ENCODE measurements at places on chromosomes 1 and 21.

DNA sequence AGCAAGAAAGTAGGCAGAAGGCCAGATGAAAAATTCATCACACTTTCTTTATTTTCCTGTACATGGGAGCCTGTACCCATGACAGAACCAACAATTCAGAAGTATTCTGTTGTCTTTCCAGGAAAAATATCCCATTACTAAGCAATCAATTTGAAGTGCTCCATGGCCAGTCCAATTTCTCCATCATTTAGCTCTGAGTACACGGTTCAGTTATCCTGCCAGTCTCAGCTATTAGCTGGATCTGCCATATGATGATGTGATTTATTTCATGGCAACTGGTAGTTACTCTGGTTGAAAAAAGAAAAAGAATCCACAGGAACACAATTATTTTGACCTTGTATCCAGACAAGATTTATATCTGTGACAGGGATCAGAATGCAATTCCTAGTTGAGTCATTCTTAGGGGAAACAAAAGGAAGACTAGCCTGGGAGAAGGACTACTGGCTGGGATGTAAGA, 70.6 kb upstream of the GORAB start:
- DNase-seq: no peak

DNA sequence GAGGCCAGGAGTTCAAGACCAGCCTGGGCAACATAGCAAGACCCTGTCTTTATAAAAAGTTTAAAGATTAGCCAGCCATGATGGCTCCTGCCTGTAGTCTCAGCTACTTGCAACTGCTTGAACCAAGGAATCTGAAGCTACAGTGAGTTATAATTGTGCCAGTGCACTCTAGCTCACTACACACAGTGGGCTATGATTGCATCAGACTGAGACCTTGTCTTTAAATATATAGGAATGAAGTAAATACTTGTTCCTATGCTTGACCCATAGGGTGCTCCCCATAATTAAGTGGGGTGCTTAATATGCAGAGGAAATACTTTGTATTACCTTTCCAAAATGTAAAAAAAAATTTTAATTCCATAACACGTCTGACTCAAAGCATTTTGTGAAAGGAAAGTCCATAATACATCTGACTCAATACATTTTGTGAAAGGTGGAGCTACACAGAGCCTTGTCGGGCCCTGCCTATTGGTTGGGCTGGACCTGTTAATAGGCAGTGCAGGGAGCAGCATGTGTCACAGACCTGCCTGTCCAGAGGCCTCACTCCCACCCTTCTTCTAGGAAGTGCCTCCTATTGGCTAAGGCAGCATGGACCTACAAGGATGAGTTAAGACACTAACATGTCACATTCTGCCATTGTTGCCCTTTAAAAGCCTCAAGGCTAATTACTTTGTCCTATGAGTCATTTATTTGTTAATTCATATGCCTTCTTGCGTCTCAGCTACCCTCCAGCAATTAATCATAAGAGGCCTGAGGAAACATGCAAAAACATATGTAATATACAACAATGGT, 33.6 kb downstream of the CD58 start:
- no peak for DNase-seq

DNA sequence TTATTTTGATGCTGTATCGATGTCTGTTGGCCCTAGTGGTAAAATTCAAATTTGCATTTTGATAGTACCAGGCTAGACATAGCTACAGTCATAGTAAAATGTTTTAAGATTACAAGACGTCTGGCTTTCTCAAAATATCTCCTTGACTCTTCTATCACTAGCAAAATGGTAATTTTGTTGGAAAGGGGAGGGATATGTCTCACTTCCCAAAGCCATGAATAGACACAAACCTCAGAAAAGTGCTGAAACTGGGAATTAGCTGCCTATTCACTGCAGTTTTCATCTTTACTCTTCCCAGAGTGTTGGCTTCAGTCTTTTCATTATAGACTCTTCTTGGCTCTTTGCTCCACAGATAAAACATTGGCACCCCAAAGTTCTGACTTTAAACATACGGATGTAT, 1009.9 kb downstream of the ADGRL2 start:
- DNase-seq: no peak

DNA sequence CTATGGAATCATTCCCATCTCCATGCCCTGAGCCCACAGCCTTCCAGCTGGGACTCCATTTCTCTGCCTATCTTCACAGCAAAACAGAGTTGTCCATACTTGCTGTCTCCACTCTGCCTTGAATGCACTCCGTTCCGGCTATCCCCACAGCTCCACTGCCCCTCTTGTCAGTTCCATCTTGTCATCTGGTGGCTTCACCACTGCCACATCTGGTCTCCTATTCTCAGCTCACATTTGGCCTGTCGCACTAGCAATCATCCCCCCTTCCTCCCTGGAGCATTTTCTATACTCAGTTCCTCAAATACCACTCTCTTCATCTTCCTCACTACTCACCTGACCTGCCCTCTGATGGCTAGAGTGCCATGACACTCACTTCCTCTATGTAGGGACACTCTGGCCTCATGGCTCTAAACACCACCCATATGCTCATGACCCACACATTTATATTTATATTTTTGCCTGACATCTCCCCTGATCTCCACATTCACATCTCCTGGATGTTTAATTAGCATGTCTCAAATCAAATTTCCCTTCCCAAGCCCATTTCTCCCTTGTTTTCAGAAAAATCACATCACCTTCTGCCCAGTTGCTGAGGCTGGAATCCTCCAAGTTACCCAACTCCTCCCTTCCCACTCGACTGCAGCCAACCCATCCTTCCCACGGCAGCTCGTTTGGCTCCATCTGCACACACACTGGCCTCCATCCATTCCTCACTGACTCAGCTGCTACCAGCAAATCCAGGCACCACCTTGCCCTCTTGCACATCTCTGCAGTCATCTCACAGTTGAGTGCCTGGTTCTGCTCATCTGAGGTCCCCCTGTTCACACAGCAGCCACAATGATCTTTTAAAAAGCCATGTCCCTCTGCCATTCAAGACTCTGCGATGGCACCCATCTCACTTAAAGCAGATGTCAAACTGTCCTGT, 6.1 kb downstream of the ZNF692 start:
- no peak for DNase-seq

GRCh38 chr1:160607011-160607671, 27.8 kb upstream of the CD84 start:
- DNase-seq: peak; percentile 41

DNA sequence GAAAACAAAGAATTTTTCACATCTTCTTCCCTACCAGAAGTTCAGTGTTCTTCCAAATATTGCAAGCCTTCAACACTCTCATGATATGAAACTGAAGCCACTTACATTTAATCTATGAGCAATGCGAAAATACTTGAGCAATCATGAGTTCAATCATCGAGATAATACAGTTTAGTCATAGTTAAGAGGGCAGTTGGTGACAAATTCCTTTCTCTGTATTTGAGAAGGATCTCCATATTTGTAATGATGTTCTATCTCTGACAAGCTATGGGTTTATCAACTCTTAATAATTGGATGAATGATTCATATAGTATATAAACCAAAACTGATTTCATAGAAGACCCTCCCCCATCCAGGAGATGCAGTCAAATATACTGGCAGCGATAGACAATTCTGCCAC, 29.7 kb upstream of the PYHIN1 start:
- no peak for DNase-seq

DNA sequence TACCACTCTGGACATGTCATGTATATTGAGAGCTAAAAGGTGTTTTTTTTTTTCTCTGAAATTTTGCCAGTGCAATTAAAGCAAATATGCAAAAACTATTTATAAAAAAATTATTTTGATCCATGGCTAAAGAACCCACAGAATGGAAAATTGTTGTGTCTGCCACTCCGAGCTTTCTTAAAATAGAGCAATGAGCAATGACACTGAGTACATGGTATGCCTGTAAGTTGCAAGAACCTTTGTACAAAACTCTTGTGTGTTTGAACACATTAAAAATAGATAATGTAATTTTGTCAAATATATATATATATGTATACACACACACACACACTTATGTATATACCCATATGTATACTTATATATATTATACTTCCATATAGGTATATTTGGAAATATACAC, 1530.9 kb upstream of the B3GALT2 start:
- no peak for DNase-seq

DNA sequence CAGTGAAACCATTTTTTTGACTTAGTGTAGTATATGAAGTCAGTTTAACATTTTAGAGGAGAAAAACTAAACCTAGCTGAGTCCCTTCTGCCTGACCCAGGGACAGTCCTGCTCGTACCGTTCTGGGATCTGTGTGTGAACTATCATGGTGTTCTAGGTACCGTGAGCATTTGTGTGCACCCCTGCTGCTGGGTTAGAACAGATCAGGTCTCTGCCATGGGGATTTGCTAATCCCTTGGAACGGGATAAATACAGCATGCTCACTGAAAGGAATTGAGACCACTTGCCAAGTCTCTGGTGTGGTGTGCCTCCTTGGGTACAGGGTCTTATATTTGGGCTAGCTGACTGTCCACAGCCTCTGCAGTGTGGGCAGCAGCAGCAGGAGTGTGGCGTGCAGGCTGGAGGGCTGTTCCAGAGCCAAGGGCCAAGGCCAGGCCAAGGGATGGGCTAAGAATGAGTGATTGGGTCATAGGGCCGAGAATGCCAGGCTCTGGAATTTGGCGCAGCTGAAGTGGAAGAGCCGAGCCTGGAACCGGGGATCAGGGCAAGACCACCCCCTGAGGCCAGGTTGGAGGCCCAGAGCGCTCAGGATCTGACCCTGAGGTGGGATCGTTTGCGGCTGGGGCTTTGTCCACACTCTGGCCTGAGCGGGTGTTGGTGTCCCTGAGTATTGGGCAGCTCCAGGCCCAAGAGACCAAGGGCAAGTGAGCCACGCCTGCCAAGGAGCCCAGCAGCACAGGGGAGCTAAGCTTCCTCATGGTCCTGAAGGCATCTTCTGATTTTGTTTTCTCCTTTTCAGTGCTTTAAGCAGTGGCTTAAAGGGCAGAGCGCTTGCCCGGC, 66.3 kb downstream of the VPS26C start:
- no peak for DNase-seq

DNA sequence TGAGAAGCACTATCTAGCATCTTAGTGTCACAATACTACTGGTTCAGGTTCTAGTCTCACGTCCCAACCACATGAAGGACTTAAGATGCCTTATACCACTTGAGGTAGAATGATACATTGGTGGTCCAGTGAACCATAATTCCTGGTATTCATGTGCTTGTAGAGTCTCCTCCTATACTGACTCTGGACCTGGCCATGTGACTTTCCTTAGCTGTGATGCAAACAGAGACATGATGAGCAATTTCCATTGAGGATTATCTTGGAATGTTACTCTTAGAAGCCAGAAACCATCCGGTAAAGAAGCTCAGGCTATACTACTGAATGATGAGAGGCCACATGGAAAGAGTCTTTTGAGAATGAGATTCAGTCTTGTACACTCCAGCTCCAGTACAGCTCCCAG, 105.7 kb downstream of the NME7 start:
- DNase-seq: no peak

DNA sequence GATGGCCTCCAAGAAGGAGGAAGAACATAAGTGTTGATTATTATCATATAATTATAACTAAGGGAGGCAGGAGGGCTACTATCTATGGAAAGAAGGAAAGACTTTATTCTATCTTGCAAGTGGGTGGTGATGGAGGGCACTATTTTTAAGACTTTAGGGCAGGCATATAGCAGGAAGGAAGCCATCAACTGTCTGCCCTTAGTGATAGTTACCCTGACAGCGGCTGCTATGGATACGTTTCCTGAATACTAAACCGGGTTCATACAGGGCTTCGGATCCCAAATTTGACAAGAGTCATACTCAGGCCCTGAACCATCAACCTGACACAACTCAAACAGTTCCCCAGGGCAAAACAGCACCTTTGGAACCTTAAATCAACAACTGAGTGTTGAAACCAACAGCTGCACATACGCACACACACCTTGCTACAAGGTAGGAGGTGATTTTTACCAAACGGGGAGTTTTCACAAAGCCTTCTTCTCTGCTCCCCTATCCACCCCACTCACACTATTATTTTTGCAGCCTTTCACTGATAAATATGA, 397.2 kb downstream of the OMA1 start:
- DNase-seq: no peak

DNA sequence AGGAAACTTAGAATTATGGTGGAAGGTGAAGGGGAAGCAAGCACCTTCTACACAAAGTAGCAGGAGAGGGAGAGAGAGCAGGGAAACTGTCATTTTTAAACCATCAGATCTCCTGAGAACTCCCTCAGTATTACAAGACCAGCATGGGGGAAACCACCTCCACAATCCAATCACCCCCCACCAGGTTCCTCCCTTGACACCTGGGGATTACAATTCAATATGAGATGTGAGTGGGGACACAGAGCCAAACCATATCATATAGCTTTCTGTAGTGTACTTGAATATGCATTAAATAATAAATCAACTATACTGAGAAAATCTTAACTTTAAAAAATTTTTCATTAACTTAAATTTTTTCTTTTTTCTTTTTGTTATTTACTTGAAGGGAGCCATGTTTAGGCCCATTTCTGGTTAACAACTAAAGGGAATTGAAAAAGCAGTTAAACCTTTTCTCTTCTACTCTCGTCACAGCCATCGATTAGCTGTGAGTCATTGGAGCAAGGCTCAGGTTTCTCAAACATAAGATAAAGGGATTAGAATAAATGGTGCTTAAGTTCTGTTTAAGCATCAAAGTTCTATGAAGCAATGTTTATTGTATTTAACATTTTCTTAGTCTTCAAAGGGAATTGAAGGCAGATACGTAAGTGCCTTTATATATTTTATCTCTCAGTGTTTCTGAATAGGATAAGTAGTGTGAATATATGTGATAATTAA, 72.2 kb upstream of the DPT start:
- DNase-seq: no peak

GRCh38 chr21:37528150-37528937, 161.8 kb downstream of the DYRK1A start:
- DNase-seq: no peak
